ENCODE measurements at places on chromosomes 7 and 10.

GRCh38 chr7:101998906-101999240 lies 181.4 kb downstream of the CUX1 start:
- DNase-seq: no peak

DNA sequence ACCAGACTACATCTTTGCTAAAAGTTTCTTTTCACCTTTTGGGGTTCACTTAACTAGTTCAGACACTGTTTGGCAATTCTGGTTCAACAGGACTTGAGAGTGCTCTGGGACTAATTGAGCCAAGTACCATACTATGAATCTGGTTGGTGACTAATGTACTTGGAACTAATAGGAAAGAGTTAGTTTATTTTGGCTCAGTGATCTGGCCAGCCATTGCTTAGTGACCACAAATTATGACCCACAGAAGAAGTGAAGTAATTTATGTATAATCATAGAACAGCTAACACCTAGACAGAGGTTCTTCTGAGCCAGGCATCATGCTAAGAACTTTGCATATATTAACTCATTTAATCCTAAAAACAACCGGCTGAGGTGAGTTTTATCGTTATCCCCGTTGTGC lies 126.5 kb upstream of the JCAD start:
- DNase-seq: no peak

DNA sequence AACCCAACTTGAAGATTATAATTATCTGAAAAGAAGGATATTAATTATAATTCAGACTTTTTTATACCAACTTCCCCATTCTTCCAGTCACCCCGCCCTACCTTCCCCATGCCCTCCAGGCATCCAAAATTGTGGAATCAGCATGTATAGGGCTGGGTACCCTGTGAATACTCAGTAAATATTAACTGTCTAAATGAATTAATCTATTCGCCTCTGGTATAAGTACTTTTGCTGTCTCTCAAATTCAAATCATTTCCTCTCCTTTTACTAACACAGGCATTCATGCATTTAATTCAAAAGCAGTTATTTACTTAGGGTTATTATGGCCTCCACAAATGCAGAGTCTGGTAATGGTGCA lies 26.5 kb upstream of the GOT1 start:
- no peak for DNase-seq

DNA sequence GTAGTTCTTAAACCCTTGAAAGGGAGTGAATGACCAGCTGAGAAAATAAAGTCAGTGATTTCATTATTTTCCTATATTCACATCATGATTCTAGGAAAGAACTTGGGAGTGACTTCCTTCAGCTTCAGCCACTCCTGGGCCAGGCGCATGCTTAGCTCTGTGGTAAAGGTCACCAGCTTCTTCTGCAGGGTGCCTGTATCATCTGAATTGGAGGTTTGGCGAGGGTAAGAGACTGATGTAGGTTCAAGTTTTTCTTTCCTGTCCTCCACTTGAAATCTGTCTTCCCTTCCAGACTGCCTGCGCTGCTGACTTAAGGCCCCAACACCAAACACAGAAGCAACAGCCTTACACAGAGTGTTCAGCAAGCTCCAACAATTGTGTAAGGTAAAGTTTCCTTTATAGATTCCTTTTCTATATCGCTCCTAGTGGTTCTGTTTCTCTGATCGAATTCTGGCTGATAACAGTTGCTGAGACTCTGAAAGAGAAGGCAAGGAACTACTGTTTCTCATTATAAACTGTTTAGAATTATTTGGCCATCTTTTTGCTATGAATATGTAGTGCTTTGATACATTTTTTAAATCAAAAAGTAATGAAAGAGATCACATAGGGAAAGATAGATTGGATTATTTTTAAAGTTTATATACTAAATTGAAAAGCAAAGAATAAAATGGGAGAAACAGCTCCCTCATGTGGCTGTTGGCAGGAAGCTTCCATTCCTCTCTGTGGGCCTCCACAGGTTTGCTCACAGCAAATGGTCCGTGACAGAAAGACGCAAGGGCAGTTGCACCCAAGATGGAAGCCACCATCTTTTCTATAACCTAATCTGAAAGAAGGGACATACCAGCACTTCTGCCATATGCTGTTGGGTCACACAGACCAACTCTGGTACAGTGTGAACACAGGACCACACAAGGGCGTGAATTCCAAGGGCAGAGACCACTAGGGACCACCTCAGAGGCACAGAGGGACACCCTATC lies 14.0 kb downstream of the GATAD1 start:
- DNase-seq: no peak

DNA sequence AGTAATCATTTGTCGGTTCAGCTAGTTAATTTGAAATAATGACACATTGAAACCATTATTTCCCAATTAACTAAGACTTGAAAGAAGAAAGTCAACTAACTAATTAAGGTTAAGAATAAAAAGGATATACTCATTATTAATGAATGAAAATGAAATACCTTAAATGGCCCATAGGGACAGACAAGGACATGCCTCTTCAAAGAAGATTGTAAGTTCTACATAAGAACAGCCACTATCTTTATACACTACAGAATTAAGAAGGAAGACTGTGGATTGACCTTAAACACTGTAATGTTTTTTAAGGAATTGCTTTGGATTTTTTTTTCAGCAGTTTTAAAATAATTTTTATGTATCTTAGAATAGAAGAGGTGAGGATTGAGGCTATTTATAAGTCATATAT lies 60.7 kb downstream of the CSTF2T start:
- no peak for DNase-seq

DNA sequence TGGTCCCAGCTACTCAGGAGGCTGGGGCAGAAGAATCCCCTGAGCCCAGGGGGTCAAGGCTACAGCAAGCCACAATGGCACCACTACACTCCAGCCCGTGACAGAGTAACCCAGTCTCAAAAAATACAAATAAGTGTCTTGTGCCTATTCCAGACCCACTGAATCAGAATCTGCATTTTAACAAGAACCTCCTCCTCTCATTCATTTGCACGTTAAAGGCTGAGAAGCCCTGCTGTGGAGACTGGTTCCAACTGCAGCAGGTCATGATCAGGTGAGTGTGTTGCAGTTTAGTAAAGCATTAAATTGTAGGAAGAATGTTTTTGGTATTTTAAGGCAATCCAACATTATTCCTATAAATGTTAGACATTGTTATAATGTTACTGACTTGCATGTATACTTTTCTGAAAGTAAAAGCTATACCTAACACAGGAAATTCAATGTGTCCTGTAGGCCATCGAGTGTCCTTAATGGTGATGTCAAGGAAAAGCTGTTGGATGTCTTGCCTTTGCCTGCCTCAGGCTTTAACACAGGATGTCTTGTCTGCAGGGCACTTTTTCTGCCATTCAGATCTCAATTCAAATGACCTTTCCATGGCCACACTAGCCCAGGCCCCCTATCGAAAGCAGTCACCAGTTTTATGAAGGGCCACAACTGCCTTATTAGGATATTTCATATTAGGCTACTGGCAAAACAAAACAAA lies 30.4 kb downstream of the MKRN1 start:
- DNase-seq: no peak

GRCh38 chr7:87912121-87912520 lies 21.9 kb upstream of the ADAM22 start:
- no peak for DNase-seq

- no peak for DNase-seq
These were observed 19.6 kb downstream of the PCLO start for GRCh38 chr7:83143107-83143506.

DNA sequence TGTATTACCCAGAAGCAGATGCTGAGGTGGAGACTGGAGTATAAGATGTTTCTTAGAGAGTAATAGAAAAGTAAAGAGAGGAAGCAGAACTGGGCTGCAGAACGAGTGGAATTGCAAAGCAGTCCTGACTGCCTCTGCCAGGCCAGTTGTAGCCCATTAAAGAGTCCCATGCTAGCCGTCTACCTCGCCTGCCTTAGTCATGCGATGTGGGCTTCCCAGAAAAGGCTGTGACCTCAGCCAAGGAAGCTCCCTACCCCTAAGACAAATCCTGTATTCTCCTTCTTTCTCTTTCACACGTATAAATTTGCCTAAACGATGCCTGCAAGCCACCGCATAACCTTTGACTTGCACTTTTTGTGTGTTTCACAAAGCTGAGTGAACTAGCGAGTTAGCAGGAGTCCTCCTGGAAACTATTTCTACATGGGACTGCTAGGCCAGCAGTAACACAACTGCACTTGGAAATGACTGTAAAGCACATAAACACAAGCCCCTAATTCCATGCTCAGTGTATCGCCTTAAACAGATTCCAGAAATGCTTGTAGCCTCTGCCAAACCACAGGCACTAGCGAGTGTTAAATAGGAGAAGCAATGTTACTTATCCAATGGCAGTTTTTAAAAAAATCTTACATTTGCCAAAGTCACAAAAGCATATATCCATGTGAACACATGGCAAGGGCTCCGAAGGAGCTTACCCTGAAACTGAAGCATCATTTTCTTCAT lies 47.4 kb upstream of the GNAI1 start:
- no peak for DNase-seq
